Kidney (tissue), 22 donors: ENCODE measurements at places on chromosomes 5 and 9.
A peak's percentile ranks its signal among the peaks of the same experiment; 100 is the strongest.

DNA sequence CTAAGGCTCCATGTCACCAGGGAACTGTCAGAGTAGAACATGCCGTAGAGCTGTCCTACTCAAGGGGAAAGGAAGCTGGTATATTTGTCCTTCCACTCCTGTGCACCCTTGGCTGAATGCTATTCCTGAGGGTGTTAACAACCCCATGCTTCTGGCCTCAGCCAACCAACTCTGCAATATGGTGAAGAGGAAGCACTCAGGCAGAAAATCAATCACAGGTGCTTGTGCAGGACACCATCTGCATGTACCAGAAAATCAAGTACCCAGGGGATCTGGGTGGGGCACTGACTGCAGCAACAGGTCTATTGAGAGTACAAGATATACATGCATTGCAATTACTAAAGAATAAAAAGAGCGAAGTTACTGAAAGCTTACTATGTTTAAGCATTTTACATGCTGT lies 51.4 kb upstream of the NEK6 start:
- no peak for DNase-seq

GRCh38 chr9:22240619-22241018 lies 206.0 kb upstream of the DMRTA1 start:
- no peak for DNase-seq

GRCh38 chr5:33153372-33153771 lies 287.4 kb upstream of the TARS1 start:
- DNase-seq, result no peak

GRCh38 chr9:95940265-95940664 lies 64.8 kb downstream of the ERCC6L2 start:
- DNase-seq, result no peak

DNA sequence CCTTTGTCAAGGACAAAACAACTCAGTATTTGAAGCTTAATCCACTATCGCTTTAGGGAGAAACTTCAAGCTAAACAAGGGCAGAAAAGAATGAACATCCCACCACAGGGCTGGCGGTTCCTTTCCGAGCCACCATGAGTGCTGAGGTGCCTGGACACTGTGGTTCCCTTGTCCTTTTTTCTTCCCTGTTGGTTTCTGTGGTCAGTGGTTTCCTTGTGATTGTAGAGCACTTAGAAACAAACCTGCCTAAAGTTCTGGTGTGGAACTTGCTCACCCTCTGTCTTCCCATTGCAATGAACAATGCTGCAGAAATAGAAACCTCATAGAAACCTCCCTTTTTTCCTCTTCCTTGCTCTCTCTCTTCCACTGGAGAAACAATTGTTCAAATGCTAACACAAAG lies 79.3 kb upstream of the TBC1D2 start:
- DNase-seq, result no peak

DNA sequence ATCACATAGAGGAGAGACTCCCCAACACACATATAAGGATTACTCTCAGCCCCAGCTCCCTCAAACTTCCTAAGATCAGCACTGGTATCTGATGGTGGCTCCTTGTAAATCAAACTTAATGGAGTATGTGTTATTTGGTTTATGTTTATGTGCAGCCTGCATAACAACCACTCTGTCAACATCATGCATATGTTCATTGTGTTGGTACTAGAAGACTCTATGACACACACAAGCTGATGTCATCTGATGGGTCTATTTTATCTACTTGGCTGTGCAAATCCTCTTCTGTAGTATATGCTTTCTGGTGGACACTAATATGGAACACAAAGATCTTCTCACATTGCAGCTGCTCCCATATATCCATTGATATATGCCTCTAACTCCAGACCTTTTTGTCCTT lies 134.0 kb upstream of the FAM174A start:
- DNase-seq, result no peak

DNA sequence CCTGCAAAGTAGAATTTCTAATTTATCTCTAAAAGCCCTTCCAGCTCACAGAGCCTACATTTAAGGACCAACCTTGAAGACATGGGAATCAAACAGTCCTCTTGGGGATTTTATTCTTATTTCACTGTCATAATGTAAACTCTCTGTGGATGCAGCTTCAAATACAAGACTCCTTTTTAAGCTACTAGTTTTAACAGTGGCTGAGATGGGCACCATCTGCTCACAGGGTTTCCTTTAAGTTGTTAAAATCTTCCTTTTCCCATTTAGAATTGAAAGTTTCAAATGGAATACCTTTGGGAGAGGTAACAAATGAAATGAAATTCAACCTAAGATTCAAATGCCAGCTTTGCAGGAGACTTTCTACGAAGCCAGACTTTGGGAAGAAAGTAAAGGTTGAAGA lies 243.7 kb downstream of the GLIS3 start:
- DNase-seq, result no peak

GRCh38 chr5:9604416-9604815 lies 25.7 kb downstream of the TAS2R1 start:
- no peak for DNase-seq

DNA sequence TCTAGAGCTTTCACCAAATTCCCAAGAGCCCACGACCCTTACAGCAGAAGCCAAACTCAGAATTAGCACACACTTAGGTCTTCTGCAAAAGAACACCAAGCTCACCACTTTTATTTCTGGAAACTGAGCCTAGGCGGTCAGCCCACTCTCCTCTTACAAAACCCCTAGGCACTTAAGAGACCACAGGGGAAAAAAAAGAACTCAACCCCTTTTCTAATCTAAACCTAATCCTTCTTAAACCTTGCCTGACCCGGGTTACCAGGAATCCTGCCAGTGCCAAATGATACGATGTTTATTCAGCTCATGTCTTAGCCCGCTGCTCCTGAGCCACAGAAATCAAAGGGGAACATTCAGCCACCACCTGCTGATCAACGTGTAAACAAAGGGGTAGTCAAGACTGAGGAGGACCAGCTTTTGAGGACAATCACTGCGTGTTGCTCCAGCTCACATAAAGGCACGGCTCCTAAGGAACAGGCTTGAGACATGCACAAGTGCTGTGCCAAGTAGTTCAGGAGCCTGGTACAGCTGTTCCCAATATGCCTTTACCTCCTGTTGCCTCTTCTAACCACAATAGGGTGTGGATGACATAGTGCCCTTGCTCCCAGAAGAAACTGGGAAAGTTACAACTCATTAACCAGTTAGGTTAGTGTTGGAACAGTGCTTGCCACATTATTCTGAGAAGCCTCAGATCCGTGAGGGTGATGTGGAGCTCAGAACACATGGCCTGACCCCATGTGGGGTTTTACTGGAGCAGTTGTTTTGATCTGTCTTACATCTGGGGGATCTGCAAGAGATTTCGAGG lies 49.3 kb downstream of the ZFAND5 start:
- peak; percentile 55 for DNase-seq

DNA sequence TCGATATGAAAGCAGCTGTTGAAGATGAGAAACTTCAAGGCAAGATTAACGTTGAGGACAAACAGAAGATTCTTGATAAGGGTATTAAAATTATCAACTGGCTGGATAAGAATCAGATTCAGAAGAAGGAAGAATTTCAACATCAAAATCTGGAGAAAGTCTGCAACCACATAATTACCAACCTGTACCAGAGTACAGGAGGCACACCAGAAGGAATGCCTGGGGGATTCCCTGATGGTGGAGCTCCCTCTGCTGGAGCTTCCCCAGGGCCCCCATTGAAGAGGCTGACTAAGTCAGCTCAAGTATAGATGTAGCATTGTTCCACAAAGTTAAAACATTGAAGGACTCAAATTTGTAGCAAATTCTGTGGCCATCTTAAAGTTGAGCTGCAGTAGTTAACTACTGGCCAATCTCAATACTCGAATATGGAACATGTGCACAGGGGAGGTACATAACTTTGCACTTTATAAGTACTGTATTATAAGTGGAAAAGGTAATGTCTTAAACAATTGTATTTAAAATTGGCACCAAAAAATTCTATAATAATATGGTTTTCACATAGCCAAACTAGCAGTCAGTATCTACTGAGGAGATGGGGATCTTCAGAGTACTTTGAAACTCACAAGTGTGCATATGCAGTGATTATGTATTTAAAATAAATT lies 237.5 kb downstream of the CHSY3 start:
- peak; percentile 10 for DNase-seq

GRCh38 chr5:53378590-53379247 lies 101.7 kb upstream of the FST start:
- DNase-seq, result no peak

DNA sequence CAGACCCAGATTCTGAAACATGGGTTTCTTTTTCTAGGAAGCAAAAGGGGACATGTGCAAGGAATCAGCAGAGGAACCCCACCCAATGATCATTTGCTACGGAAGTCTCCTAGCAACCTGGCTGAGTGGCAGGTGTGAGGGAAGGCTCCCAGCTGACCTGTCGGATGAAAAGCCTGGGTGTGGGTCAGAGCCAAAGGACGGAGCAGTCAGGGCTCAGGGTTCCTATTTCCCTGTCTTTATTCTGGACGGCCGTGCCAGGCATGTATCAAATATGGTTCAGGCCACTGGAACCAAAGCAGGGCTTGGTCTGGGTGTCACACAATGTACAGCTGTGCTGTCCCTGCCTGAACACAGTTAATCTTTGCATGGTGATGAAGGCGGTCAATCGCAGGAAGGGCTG lies 20.1 kb downstream of the STK10 start:
- DNase-seq, result no peak

DNA sequence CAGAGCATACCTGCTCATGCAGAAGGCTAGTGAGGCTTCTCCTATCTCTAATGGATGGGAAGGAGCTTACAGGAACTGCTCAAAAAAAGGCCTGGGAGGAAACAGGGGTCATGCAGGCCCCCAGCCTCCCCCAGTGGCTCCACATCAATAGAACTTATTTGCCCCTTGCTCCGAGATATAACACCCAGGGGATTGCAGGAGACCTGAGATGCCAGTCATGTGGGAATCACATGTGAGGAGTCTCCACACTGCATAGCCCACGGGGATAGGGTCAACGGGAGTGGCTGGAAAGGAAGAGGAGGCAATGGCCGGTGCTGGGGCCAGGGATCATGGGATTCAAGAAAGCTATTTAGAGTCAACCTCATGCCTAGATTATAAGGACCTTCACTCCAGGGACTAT lies 76.2 kb downstream of the NRG2 start:
- no peak for DNase-seq

DNA sequence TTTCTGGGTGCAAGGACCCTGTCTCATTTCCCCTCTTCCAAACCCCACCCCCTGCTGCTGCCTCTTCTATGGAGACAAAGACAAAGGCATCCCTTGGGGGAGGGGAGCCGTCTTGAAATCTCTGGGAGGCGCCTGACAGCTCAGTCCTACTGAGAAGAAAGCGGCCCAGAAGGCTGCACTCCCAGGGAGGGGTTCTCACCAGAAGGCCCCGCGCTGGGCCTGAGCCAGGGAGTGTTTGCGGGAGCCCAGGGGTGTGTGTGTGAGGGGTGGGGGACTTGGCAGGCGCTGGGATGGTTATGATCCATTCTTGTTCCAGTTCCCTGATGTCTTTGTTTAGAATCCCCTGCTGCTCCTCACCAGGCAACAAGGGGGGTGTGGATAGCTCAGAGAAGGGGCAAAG lies 45.7 kb upstream of the ALDH1B1 start:
- DNase-seq, result no peak

DNA sequence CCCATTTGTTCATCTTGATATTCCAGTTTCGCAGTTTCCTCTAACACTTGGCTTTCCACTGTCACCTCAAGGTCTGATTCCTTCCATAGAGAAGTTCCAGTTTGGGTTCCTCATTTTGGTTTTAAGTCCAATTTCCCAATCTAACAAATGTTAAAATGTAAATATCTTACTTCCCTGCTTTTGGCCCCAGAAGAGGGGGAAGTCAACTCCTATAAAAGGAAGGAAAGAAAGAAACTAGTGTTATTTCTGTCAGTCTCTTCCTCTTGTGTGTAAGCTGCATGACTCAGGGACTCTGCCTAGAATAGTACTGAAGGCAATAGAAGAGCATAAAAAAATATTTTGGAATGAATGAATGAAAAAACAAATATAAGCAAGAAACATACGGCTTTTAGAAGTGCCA lies 127.5 kb upstream of the CCNG1 start:
- no peak for DNase-seq

DNA sequence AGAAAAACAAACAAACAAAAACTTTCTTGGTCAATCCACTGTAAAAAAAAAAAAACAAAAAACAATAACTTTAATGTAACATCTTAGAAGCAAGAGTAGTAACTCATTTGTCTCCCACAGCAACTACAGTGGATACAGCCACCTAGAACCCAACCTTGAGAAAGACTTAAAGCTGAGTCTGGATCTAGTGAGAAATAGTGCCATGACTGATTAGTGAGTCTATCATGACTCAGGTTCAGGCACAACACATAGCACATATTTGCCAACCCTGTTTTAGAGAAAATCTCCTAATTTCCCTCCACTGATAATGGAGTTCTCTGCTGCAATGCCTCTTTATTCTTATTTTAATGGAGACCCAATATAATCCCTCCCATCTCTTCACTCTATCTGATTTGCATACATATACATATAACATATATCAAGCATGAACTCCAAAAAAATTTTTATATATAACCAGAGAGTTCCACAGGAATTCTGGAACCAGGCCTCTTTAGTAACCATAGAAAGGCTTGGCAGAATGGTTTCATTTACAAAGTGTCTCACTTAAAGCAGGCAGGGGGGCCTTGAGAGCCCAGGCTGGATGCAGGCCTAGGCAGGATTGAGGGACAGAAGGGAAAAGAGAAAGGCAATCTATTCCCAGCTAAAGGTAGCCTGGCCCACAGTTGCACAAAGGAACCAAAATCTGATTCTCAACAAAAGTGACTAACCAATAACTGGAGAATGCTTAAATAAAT lies 11.9 kb upstream of the NR4A3 start:
- DNase-seq, result no peak

- DNase-seq, result no peak
Observed at GRCh38 chr5:132024789-132025402, 13.4 kb upstream of the ACSL6 start.

DNA sequence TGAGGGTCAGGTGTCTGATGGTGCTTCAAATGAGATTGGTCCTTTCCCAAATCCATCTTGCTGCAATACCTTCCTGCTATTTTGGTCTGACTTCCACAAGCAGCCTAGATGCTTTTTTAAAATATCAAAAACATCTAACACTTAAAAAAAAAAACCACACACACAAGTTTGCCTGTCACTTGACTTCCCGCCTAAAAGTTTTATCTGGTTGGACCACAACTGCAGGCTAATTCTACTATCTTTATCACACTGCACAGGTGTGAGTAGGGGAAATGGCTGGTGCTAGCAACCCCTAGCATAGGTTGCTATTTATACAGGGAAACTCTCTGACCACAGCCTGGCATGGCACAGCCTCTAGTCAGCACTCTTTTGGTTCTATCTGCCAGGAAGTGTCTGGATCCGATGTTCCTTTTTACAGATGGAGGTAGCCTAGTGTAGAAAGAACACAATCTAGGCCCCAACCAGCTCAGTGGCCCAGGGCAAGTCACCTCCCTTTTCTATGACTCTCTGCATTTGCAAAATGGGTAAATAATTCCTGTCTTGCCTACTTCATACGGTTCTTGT lies at the start of gene HEMGN:
Gene HEMGN (minus strand): TSS at position 92 of the 564 bp plus-strand sequence. CDS start 36 bp downstream, at position 56.
- DNase-seq, result no peak

- no peak for DNase-seq
Observed at GRCh38 chr5:80668016-80668969, 13.5 kb upstream of the DHFR start.

GRCh38 chr5:39616131-39616530 lies 191.4 kb upstream of the DAB2 start:
- DNase-seq, result no peak
